ENCODE measurements at places on chromosomes 6 and 20. TPM values are rescaled to one million over a fixed set of nuclear protein-coding genes. Genes with fewer than 3 reads are reported as not detected.
A peak's percentile ranks its signal among the peaks of the same experiment; 100 is the strongest.

DNA sequence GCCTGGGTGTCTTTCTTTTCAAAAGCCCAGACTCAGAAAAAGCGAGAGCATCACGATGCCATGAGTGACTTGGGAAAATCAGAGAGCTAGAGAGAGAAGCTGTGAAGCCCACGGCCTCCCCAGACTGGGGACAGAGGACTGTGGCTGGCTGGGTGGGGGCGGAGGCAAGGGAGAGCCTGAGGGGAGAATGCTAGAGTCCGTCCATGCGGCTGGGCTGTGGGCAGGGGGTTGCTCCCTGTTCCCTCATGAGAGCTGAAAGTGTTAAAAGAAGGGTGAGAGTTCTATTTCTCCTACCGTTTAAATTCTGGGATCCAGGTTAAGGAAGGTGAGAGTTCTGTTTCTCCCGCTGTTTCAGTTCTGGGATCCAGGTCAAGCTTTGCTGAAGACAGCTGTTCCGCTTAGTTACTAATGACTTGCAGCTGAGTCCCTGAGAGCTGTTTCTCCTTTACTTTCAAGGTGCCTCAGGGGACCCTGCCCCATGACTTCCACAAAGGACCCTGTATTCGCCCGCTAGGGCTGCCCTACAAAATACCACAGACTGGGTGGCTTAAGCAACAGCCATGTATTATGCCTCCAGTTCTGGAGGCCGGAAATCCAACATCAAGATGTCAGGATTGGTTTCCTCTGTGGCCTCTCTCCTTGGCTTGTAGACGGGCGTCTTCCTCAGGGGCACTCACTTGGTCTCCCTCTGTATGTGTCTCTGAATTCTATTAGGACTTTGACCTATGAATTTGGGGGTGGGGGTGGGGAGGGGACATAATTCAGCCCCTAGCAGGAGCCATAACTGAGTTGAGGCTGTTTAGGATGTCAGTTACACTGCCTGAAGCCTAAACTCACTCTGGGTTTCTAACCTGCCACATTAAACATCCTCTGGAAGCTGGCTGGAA lies 127.0 kb downstream of the PXDC1 start:
- DNase-seq = no peak

- no peak for DNase-seq
Measured at GRCh38 chr20:1920252-1920651, 25.0 kb downstream of the SIRPA start.

DNA sequence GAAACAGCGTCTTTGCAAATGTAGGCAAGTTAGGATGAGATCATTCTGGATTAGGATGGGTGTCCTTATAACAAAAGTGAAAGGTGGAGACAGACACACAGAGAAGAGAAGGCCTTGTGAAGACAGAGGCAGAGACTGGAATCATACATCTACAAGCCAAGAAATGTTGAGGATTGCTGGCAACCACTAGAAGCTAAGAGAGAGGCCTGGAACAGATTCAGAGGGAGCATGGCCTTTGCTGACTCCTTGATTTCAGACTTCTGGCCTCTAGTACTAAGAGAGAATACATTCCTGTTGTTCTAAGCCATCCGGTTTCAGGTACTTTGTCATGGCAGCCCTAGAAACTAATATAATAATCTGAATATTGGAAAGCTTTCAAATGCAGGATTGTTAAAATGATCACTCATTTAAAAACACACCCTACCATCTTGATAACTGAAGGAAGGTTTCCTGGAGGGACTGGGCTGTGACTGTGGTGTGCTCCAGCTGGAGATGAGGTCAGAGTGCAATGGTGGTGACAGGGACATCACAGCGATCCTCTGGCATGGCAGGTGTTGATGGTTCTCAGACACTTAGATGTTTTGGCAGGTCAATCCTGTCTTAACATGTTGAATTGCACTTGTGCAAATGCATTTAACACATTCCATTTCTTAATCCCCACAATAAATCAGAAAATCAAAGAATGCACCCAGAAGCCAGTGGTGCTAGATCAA lies 25.1 kb downstream of the CD83 start:
- DNase-seq = no peak

DNA sequence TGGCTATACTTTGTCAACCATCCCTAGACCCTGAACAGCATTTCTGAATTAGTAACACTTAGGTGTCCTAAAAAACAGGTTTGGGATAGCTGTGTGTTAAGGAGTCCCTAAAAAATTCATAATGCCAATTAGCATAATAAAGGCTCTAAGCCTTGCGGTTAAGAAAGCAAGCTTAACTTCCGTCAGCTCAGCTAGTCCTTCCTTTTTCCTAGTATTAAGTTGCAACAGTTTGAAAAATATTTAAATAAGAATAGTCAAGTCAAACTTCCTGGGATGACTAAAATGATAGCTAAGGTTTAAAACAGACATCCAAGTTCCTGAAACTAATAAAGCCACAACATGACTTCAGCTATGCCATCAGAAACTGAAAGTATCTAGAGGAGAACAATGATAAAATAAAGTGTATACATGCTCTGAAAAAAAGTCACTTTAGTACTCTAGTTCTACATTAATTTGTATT lies 3.5 kb downstream of the AKIRIN2 start:
- DNase-seq = no peak

DNA sequence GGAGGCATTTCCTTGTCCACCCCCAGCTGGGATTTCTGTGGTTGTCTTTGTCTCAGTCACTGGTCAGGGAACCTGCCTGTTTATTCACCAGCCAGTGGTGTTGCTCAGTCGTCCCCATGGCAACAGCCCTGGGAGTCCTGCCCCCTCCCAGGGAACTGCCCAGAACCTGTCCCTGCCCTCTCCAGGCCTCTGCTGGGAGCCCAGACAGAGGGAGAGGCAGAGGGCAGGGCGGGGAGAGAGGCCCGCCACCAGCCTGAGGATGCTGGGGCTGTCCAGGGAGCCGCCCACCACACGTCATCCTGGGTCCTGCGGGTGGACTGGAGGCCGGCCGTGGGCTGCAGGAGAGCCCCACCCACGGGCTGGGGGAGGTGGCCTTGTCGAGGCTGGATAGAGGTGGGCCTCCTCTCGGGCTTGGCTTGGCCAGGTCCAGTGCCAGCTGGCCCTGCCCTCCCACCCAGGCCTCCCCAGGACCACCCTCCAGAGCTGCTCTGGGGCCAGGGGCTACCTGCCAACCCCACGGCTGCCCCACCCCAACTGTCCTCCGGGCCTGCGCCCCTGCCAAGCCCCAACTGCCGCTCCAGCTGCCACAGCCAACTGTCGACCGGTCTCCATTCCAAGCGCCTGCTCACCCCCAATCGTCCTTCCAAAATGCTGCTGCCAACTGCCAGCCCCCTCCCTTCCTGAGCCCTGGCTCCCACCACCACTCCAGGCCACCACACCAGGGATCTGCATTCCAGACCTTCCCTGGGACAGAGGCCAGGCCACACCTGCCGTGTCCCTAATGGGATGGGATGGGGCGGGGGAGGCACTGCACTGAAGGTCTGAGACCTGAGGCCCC lies 4.2 kb upstream of the ZBTB46 start:
- peak; percentile 87 for DNase-seq

GRCh38 chr6:121093928-121094327 lies 240.4 kb downstream of the TBC1D32 start:
- DNase-seq = no peak

DNA sequence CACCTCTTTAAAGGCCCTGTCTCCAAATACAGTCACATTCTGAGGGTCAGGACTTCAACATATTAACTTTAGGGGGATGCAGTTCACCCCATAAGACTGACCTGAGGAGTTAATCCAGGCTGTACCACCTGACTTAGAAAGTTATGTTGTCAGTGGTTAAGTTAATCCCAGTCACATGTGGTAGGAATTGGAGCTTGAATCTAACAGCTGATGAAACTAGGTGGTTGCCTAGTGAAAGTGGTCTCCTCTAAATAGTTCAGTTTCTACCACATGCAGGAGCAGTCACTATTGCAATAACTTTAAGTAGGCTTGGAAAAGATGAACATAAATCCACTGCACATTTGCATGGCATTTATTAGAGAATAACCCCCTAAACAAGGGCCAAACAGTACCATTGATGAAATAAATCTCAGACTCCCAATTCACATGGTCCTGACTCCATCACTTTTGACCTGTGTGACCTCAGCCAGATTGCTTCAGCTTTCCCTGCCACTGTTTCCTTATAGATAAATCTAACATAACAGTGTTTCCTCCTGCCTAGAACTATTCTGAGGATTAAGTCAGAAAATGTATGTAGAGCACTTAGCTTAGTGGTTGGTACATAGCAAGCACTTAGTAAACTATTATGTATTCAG lies 20.1 kb downstream of the SAMD5 start:
- no peak for DNase-seq

DNA sequence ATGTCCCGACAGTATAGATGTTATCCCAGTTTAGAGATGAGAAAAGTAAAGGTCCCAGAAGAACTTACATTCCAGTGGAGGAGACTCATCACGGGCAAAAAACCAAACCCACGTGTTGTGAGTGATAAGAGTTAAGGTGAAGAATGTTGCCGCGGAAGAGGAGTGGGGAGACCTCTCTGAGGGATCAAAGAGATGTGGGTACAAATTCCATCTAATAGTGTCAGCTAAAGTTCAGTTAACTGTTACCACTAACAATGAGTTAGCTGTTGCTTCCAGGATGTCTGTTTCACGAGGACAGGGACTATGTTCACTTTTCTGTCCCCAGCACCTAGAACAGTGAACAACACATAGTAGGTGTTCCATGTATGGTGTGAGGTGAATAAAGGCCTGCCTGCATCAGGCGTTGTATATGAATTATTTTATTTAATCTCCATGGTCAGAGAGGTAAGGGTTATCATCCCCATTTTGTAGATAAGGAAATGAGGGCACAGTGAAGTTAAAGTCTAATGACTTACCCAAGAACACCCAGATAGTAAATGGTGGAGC lies 39.8 kb upstream of the RSPO4 start:
- no peak for DNase-seq

- no peak for DNase-seq
Measured at GRCh38 chr20:17767624-17768023, 67.9 kb downstream of the BANF2 start.

DNA sequence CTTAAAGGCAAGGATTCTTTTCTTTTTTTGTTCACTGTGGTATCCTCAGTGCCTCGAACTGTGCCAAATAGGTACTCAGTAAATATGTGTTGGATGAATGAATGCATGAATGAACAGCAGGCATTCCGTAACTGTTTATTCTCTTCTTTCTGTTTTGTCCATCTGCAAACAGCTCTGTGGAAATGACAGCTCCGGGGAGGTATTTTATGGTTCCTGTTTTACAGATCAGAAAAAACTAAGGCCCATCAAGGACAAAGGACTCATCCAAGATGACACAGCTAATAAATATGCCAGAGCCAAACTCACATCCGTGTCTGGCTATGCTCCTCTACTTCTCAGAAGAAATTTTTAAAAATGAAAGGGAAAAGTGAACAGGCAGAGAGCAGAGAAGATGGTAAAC lies 21.0 kb downstream of the JPH2 start:
- DNase-seq = no peak

DNA sequence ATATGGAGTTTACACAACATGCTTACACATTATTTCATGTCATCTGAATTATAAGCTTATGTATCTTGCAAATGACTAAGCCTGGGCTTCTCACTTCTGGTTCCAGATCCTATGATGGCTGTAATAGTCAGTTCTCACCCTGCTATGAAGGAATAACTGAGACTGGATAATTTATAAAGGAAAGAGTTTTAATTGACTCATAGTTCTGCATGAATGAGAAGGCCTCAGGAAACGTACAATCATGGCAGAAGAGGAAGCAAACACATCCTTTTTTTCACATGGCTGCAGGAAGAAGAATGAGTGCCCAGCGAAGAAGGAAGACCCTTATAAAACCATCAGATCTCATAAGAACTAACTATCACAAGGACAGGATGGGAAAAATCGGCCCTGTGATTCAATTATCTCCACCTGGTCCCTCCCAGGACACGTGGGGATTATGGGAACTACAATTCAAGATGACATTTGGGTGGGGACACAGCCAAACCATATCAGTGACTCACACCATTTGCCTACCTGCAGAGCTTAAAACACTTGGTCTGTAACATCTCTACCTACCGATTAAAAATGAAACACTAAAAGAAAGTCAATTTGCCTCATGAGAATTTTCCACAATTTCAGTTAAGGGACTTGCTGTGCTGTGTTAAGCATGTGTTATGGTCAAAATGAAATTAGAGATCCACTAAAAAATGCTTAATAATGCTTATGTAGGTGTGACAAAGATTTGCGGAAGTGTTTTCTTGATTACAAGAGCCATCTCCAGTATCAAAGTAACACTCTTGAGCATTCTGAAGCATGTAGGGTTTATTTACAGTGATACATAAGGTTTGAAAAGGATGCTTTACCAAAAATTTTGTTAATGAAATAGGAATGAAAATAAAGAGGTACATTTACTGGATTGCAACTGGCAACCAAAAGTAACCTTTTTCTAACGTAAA lies 2.2 kb upstream of the RWDD1 start:
- no peak for DNase-seq

DNA sequence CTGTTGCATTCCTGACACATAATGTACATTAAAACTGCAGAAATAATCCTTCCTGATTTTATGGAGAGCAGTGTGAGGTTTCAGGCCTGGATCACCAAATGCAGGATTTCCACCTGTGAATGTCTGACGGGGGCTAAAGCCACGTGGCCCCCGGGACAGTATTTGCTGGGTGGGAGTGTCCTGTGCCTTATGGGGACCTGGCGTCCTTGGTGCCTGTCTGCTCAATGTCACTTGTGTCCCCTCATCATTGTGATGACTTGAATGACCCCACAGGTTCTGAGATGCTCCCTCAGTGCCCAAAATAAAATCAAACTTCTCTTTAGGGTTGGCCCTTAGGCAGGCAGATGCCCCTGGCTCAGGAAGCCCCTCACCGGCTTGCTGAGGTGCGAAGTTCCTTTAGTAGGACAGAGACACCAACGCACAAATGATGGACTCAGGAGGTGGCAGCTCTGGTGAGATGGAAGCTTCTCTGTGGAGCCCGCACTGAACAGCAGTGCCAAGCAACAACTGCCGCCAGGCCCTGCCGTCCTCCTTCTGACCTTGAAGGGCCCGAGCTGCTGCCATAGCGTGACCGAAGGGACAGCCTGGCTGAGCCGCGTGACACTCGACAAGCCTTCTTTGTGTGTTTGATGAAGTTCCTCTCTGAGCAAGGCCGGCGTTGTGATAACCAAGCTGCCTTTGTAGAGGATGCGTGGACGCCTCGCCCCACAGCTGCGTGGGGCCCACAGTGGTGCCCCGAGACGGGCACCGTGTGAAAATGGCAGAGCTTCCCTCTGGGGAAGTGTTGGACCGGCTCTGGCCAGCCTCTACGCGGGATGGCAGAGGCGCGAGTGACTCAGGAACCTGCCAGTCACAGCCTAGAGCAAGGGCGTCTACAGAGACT lies 30.9 kb downstream of the FRMD1 start:
- DNase-seq = no peak

Gene ENPP4
- total RNA-seq = 6.1 TPM

Gene NKX2-4
- not detected for total RNA-seq

Gene NKAPL
- total RNA-seq = 0.44 TPM

Gene LHFPL5
- total RNA-seq = not detected

Gene LTB
- not detected for total RNA-seq

Data from endothelial cell (in vitro differentiated cells).